Hepatic stellate cell (primary cell): ENCODE measurements at places on chromosomes 1 and 21.

GRCh38 chr21:21268061-21268471 is 269.9 kb downstream of the NCAM2 start:
- DNase-seq, result no peak

DNA sequence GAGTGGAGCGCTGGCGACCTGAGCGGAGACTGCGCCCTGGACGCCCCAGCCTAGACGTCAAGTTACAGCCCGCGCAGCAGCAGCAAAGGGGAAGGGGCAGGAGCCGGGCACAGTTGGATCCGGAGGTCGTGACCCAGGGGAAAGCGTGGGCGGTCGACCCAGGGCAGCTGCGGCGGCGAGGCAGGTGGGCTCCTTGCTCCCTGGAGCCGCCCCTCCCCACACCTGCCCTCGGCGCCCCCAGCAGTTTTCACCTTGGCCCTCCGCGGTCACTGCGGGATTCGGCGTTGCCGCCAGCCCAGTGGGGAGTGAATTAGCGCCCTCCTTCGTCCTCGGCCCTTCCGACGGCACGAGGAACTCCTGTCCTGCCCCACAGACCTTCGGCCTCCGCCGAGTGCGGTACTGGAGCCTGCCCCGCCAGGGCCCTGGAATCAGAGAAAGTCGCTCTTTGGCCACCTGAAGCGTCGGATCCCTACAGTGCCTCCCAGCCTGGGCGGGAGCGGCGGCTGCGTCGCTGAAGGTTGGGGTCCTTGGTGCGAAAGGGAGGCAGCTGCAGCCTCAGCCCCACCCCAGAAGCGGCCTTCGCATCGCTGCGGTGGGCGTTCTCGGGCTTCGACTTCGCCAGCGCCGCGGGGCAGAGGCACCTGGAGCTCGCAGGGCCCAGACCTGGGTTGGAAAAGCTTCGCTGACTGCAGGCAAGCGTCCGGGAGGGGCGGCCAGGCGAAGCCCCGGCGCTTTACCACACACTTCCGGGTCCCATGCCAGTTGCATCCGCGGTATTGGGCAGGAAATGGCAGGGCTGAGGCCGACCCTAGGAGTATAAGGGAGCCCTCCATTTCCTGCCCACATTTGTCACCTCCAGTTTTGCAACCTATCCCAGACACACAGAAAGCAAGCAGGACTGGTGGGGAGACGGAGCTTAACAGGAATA is 4.2 kb downstream of the TFAP2E start:
- DNase-seq, result no peak

GRCh38 chr1:65751961-65752360 is 40.7 kb upstream of the PDE4B start:
- no peak for DNase-seq

GRCh38 chr1:207890136-207890738 is 20.7 kb downstream of the CD34 start:
- peak; percentile 84 for DNase-seq

GRCh38 chr21:43936247-43936967 is 71.4 kb downstream of the AGPAT3 start:
- no peak for DNase-seq

DNA sequence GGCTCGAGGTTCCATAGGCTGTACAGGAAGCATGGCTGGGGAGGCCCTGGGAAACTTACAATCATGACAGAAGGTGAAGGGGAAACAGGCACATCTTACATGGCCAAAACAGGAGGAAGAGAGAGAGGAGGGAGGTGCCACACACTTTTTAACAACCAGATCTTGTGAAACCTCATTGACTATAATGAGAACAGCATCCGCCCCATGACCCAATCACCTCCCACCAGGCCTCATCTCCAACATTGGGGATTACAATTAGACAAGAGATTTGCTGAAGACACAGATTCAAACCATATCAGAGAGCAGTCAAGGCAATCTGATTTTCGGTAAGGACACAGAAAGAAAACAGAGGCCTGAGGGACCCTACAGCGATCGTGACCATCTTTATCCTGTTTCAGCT is 41.7 kb downstream of the TNFRSF9 start:
- no peak for DNase-seq

GRCh38 chr1:209756615-209757445 is 977 bp downstream of the TRAF3IP3 start:
- no peak for DNase-seq

DNA sequence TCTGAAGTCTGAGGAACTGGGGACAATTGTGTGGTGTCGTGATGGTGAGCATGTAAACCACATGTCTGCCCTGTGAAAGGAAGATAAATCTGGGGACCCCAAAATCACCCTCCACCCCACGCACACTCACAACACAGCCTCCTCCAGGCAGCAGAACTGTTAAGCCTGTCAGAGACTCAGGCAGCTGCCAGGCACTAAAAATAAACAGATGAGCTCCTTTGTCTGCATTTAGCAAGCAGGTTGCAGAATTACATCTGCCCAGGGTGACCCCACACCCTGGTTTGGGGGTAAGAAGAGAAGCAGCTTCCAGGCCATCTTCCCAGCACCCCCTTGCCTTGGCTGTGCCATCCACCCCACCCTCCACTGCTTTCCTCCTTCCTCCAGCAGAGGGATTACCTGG is 119.1 kb upstream of the RUNX3 start:
- no peak for DNase-seq

DNA sequence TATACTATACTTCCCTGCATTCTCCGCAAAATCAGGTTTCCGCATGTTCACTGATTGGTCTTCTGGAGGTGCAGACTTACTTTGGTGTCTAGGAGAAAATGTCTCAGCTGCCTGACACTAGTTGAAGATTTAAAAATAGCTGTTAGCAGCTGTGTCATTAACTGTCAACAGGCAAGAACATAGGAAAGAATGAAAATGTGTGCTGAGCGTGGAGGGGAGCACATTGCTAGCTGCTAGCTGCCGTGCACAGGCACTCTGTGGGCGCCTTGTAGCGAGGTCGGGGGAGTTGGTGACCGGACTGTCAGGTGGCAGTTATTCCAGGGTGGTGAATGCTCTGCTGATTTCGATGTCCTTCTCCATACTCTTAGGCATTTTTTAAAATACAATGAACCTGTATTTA is 5.2 kb downstream of the FAAH start:
- DNase-seq, result peak; percentile 7

DNA sequence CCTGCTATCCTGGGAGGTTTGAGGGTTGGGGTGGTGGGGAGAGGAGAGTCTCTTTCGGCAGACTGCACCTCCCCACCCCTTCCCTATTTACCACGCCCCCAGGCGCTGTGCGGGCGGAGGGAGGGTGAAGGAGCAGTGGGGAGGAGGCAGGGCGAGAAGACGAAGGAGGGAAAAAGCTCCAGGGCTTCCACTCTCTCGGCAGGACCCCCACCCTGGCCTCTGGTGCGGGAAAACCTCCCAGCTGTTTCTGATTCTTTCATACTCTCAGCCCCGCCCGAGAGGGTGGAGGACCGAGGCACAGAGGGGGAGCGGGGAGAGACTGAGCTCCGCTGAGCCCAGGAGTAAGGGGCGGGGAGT is 866 bp upstream of the WNT2B start:
- peak; percentile 50 for DNase-seq
